Breast epithelium (tissue), 4 donors: ENCODE measurements at places on chromosomes 4 and X. TPM values are rescaled to one million over a fixed set of nuclear protein-coding genes. Genes with fewer than 3 reads are reported as not detected.

DNA sequence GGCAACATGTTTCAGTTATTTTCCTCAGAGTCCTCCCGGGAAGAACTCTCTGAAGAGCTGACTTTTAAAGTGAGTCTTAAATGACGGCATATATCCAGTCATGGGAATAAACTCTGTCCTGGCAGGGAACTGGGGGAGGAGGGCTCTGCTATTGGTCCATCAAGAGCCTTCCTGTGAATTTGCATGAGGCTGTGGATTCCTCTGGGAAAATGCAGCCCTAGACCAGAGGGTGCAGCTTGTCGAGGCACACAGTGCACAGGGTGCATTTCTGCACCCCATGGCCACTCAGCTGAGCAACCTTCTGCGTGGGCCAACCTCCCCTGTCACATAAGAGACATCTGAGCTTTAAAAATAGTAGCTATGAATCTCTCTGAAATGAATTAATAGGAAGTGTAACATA lies 360.0 kb downstream of the GALNTL6 start:
- no peak for DNase-seq

DNA sequence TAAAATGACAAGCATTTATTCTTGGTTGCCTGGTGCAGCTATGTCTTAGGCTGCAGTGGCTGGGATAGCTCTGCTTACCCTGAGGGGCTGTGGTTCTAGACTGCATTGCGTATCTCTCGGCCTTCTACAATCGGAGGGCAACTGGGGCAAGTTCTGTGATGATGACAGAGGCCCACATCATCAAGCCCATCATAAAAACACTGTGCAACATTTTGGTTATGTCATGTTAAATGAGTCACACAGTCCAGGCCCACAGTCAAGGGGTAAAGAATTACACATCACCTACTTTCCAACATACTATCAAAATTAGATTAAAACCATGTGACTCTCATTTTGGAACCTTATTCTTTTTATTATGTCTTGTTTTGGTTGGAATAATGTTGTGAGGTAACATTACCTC lies 120.2 kb upstream of the GUCY1A1 start:
- DNase-seq, result no peak

DNA sequence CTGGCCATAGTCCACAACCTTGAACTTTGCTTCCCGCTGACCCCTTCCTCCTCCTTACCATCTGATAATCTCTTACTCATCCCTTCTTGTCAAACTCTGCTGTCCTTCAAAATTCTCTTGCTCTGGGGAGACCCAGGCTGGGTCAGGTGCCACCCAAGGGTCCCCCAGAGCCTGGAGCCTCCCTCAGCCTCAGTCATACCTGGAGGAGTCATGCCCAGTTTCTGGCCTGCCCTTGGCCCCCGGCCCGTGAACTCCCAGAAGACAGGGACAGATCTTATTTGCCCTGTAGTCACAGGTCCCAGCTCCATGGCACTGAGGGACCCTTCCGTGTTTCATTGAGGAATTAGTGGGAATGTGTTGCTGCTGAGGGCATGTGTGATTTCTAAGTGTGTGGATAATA lies 4.7 kb upstream of the GPR78 start:
- DNase-seq, result no peak

GRCh38 chrX:139052461-139052860 lies 340.9 kb upstream of the FGF13 start:
- no peak for DNase-seq

DNA sequence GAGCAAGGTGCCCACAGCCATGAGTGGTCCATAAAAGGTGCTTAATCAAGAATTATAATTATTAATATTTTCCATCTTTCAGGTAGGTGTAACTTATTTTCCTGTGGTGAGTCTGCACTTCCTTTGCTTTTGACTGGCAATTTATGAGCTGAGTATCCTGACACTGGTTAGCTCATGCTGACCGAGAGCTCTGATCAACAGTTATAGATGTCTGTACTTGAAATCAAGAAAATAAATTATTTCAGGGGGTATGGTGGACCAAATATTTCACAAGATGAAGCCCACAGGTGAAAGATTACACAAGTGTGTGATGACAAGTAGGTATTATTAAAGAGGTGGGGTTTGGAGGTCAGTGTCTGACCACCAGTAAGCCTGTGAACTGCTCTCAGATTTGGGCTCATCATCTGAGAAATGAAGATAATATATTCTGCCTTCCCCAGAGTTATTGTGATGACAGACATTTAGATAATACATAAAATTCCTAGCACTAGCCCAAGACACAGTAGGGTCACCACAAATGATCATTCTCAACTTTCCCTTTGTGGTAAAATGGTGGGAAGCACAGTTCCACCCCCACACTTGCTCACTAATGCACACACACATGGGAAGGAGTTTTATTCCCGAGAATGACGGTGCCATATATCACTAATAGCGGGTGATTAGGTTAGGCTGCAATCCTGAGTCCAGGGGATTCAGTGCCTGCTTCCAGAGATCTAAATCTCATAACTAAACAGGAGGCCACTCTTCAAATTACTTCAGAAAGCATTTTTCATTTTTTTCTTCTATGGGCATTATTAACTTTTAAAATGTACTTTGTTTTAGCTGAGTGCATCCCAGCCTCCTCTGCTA lies 34.0 kb upstream of the PACRGL start:
- DNase-seq, result no peak

DNA sequence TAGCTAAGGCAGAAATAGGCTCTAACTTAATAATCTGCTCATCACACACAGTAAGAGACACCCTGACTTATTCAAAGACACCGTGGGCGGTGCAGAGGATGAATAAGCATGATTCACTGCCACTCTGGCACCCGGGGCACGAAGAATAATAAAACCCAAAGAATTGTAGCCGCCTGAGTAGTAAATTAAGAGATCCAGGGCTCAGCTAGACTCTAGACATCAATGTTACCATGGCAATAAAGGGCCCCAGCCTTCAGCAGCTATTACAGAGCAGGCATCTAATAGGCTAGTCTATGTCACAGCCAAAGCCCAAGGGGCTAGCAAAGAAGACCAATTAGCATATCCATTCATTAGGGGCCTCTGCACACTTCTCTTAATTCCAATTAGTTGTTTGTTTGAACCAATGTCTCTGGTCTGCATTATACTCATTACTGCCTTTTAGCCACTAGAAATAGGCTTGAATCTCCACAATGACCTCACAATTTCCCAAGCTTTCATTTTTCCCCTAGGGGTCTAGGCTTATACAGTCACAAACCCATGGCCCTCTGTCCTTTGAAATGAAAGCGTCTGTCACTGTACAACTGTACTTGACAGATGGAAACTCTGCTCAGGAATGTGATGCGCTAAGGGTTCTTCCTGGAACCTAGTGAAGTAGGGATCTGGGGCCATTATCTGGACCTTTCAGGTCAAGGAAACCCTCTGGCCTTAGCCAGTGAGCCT lies 3.0 kb upstream of the ATP1B4 start:
- no peak for DNase-seq

GRCh38 chr4:13268703-13269102 lies 215.4 kb downstream of the RAB28 start:
- no peak for DNase-seq

DNA sequence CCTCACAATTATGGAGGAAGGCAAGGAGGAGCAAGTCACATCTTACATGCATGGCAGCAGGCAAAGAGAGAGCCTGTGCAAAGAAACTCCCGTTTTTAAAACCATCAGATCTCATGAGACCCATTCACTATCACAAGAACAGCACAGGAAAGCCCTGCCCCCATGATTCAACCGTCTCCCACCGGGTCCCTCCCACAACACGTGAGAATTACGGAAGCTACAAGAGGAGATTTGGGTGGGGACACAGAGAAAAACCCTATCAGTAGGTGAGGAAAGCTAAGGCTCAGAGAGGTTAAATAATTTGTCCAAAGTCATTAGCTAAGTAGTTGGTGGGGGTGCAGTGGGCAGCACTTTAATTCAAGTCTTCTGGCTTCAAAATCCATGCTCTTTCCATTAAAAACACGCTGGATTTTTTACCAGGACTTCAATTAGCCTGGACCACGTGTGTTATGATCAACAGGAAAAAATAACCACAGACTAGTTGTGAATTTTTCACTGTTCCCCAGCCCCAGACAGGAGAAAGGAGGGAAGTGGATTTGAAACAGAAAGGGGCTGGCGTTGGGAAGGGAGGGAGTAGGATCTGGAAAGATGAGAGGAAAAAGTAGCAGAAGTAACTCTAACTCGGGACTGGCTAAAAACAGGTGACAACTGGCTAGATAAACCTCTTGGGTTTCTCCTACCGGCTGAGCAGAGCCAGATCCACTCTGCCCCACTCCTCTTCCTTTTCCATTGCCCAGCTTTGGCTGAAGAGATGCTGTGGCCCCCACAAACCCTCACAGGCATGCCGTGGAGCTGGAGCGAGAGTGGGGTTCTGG lies 986 bp downstream of the MTMR8 start:
- DNase-seq, result no peak

DNA sequence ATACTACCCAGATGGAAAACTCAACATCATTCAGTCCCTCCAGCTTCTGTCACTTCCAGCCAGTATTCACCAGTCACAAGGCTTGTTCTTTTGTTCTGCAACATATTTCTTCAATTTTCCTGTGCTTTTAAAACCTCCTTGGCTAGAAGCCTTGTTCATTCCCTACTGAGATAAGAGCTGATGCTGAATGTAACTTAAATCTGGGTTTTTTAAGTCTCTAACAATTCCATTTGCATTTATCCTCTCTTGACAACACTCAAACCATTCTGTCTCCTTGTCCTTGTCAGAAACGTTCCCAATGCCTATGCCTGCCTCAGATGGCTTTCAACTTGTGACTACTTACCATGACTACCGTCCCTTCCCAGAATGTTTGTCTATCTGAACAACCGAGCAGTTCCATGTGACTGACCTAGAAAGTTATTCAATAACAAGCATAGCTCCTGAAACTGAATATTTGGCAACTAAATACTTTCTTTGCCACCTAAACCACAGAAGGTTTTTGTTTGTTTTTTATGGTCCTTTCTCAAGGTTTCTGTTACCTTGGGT lies 682.9 kb upstream of the GALNTL6 start:
- DNase-seq, result no peak

DNA sequence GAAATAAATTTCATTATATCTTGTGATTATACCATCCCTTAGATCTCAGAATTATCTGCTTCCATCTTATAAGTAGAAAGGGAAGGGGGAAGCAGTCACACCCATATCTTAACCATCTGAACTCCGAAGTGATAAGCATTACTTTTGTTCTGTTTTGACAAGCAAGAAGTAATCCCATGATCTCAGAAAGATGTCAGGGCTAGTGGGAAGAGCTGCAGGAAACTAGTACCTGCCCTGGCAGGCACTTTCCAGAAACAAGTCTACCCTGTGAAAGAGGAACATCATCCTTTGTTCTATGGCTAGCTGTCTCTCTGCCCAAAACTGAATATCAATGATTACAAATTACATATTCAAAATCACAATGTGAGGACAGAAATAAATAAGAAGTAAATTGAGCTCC lies 244.4 kb downstream of the SPOCK3 start:
- no peak for DNase-seq

DNA sequence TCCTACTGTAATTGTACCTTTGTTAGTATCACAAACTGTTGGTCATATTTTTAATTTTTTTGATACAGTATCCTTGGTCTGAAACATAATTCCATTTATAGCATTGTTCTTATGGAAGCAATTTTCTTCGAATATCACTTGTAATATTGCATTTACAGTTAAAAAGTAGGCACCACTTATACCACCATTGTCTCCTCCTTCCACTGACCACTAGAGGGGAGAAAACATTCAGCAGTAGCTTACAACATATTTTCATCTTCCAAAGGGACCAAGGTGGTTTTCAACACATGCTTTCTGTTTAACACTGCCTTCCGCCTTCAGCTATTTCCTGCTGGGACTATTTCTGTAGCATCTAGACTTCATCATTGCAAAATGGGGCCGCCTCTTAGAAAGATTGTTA lies 146.2 kb downstream of the COL4A6 start:
- DNase-seq, result no peak

DNA sequence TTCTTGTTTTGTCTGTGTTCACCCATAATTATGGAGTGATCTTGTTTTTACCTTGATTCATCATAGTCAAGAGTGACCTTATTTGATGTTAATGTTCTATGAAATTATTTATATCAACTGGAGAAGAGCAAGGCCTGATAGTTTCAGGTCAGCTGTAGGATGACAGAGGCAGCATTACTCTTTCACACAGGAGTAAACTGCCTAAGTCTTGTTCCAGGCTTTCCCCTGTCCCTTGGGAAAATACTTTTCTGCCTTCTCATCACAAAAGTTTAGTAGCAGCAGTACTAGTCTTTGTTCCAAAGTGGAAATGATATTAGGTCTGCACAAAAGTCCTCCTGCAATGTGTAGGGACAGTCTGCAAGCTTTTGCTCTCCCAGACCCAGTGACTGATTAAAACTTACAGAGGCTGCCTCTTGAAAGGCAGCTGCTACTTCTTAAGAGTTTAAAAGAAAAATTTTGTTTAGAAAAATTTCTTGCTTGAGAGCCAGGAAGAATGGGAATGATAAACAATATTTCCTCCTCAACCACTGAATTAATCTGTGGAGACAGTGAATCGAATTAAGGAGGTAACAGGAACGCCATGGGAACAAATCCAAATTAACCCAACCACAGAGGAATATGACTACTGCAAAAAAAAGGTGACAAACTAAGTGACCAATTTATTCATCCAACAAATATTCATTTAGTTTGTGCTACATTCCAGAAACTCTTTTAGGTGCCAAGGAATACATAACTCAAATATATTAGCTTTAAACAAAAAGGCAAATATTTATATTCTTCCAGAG lies 991.4 kb upstream of the PABPC4L start:
- DNase-seq, result no peak

DNA sequence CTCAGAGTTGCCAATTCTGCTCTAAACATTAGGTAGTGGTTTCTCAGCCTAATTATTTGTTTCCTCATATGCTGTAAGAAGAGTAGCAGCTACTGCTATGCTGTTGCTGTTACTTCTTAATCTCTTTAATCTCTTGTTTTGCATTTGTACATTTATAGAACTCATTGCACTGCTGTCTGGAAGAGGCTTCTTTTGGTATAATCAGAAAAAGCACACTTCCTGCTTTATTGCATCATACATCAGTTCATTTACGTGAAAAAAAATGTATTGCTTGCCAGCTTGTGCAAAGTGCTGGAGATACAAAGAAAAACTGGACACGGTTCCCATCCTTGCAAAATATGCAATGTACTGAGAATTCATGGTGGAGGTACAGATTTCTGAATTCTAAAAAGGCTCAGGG lies 332.0 kb downstream of the GRXCR1 start:
- no peak for DNase-seq

- peak; percentile 40 for DNase-seq
Measured at GRCh38 chr4:14726877-14727361, 275.4 kb upstream of the CPEB2 start.

DNA sequence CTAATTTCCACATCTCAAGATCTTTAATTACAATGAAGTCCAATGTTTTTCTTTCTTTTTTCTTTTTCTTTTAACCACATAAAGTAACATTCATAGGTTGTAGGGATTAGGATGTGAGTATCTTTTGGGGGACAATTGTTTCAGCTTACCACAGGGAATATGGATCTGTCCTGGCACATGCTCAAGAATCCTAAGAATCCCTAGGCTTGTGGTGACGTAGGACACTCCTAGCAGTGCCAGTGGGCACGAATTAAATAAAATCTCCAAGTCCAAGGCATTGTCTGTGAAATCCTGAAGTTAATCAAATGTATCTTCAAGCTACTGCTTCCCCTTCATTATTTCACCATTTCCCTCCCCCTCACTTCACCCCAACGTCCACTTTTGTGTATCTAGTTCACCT lies 2.6 kb upstream of the LAS1L start:
- no peak for DNase-seq

SPCS3 gene
- total RNA-seq, result 53.1 TPM

BRS3 gene
- not detected for total RNA-seq

GPR82 gene
- total RNA-seq, result 0.16 TPM

FHDC1 gene
- 2.3 TPM for total RNA-seq

LEF1 gene
- 7.6 TPM for total RNA-seq

CXCL13 gene
- total RNA-seq, result 6.2 TPM

CHST7 gene
- total RNA-seq, result 81.6 TPM

TMEM31 gene
- total RNA-seq, result not detected

HHIP gene
- total RNA-seq, result 1.0 TPM
